ENCODE measurements at places on chromosomes 12 and 14. TPM values are rescaled to one million over a fixed set of nuclear protein-coding genes. Genes with fewer than 3 reads are reported as not detected.

IL22 gene
- 0.69 TPM for total RNA-seq

TAS2R43 gene
- 1.7 TPM for total RNA-seq

DNA sequence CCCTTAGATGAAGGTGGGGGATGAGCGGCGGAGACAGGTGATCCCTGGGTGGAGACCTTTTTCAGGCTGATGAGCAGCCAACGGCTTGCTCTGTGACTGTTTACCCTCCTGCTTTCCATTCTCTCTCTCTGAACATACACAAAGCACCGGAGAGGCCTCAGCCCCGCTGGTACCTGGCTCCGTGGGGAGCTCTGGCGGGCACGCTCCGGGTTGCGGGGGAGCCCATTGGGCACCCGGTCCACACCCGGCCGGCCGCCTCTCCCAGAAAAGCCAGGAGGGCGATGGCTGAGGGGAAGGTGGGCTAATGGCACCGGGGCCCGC lies 545 bp downstream of the SMARCC2 start:
- peaks cover 42% of the 10 kb centered on the region for H3K36me3 ChIP-seq
- no peaks in the 10 kb centered on the region for H3K27me3 ChIP-seq
- peak overlapping the region; percentile 90 for H3K4me3 ChIP-seq
- H3K27ac ChIP-seq, result peak overlapping the region; percentile 85
- H3K4me1 ChIP-seq, result peaks cover 56% of the 10 kb centered on the region

DNA sequence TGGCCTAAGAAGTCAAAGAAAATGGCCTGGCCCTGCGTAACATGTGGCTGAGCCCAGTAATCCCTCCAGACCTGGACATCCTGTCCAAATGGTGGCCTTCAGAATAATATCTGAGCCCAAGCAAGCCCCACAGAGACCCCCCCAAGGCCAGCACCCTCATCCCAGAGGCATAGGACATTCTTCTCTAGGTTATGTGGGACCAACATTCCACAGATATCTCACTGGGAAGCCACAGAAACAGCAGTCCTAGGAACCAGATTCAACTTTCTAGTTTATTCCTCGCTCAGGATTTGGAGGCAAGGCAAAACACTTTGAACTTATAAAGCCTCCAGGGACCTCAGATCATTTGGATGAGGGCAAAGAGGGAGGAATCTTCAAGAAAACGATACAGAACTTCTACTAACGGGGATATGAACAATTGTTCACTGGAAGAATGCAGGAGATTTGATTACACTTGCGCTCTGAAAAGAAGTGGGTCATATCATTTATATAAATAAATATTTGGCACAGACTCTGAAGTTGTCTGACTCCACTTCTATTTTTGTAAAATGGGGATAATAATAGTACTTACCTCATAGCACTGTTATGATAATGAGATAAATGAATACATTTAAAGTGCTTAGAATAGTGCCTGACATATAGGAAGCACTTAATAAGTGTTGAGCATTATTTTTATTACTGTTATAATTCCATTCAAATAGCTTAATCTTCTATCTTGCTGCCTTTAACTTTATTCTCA lies 171.5 kb downstream of the NUAK1 start:
- no peak for DNase-seq
- H3K4me1 ChIP-seq, result no peaks in the 10 kb centered on the region
- no peak overlapping the region for H3K4me3 ChIP-seq
- H3K27ac ChIP-seq, result no peak overlapping the region
- no peaks in the 10 kb centered on the region for H3K36me3 ChIP-seq

DNA sequence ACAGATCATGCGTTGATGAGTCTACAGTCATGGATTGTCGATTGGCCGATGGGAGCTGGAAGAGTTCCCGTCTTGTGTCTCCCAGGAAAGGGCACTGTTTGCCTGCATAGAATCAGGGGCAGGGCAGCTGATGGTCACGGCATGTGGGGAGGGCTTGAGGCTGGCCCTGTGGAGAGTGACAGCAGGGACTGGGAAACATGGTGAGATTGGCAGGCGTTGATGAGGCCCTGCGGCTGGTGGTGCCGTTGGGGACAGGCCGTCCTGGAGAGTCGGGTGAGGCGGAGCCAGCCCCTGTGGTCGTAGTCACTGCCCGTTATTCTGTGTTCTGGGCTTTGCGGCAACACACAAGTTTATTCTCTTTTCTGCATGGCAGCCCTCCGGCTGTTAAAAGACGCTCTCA lies 52.9 kb downstream of the TECPR2 start:
- no peaks in the 10 kb centered on the region for H3K36me3 ChIP-seq
- no peak overlapping the region for H3K4me3 ChIP-seq

DNA sequence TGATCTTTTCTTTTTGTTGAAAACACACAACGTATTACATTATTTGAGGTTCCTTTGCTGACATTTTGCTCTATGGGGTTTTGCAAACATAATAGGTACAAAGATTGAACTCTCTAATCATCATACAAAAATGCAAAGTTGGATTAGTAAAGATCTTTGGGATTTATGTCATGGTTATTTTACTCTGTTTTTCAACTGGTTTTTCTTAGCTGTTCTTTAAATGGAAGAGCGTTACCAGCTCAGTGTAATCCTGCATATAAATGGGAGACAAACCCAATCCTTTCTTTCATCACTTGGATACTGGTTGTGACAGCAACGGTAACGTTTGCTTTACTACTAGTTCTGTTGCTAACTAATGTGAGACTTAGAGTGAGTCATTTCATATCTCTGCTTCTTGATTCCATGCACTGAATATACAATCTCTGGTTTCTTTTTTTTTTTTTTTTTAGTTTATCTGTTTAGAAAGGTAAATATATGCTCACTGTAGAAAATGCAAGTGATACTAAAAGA lies 104.9 kb upstream of the NOVA1 start:
- DNase-seq, result no peak
- no peaks in the 10 kb centered on the region for H3K36me3 ChIP-seq
- no peaks in the 10 kb centered on the region for H3K4me1 ChIP-seq

- H3K4me3 ChIP-seq, result no peak overlapping the region
- DNase-seq, result no peak
- H3K27me3 ChIP-seq, result peaks cover 6% of the 10 kb centered on the region
- no peaks in the 10 kb centered on the region for H3K4me1 ChIP-seq
- H3K36me3 ChIP-seq, result no peaks in the 10 kb centered on the region
These were observed 95.0 kb downstream of the LMNTD1 start for GRCh38 chr12:25458047-25458552.

GRCh38 chr12:1099158-1099557 lies 108.1 kb downstream of the ERC1 start:
- peaks cover 3% of the 10 kb centered on the region for H3K36me3 ChIP-seq
- DNase-seq, result no peak
- no peaks in the 10 kb centered on the region for H3K27me3 ChIP-seq
- peaks cover 26% of the 10 kb centered on the region for H3K4me1 ChIP-seq

DNA sequence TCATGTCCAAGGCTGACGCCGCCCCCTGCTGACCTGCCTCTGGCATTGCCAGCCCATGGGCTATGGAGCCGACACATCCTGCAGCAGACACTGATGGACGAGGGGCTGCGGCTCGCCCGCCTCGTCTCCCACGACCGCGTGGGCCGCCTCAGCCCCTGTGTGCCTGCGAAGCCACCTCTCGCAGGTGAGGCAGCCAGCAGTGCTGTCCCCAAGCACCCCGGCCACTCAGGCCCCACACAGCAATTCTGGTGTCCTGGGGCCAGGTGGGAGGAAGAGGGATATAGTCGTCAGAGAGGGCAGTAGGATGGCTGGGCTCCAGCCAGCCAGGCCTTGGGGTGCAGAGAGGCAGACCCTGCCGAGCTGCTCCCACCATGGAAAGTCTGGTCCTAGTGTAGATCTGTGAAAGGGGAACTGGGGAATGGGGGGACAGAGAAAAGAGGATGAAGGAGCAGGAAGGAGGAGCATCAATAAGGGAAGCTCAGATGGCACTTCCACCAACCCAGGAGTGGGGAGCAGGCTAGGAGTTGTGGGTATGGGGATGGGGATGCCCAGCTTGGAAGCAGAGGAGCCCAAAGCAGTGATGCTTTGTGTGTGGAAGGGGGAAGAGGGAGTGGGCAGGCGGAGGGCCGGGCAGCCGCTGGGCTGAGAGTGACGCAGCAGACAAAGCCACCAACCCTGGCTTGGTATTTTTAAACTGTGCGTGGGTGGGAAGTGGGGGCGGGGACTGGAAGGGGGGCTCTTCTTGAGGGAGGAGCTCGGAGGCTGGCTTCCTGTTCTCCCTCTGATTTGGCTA lies 4.7 kb downstream of the NAB2 start:
- H3K27ac ChIP-seq, result peak overlapping the region; percentile 89
- no peak overlapping the region for H3K4me3 ChIP-seq
- DNase-seq, result peak; percentile 52
